ENCODE measurements at places on chromosomes 4 and X.
A peak's percentile ranks its signal among the peaks of the same experiment; 100 is the strongest.

- no peak for DNase-seq
These were observed 37.8 kb downstream of the CNKSR2 start for GRCh38 chrX:21412029-21412428.

DNA sequence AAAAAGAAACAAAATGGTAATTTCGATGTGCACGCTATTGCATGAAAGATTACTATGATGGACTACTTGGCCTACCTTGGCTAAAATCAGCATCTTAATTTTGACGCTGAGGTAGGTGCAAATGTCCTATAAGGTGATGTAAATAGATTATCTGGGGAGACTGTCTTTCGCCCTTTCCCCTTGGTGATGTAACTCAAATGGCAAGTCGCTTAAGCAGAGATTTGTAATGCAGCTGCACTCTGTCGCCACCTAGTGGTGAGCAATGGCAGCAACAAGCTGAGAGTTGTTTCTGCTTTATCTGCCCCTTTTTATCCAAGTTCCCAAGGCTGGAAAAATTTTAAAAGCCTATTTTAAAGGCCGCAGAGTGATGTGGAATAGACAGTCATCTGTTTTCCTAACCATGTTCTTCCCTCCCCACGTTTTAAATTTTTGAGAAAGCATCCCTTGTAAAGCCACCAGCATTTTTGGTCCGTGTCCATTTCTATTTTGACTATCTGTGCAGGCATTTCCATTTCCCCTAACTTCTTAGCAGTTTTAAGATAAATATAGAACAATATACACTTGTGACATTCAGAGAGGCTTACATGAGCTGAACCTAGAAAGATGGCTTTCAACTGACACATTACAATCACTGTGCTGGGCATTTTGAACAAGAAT lies 62.4 kb upstream of the PDLIM3 start:
- DNase-seq = peak; percentile 24

- DNase-seq = no peak
These were observed 9.1 kb upstream of the MAGED4B start for GRCh38 chrX:52078131-52078530.

GRCh38 chrX:103817502-103817901 lies 14.6 kb downstream of the RAB9B start:
- DNase-seq = peak; percentile 0

DNA sequence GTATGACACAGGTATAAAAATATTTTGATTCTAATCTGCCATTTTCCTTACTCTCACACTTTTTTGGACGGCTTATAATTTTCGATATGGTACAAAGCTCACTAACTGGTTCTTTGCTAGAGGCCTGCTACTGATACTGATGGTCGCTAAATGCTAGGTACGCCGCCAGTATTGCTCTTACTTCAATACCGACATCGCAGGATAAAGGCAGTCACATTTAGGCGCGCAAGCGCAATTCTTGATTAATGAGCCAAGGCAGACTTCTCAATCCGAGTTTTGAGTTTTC lies 557 bp upstream of the USP38 start:
- peak; percentile 65 for DNase-seq

- no peak for DNase-seq
These were observed 14.5 kb downstream of the ADAD1 start for GRCh38 chr4:122393276-122393675.

- no peak for DNase-seq
These were observed 81.0 kb downstream of the PCDH18 start for GRCh38 chr4:137451172-137451825.

DNA sequence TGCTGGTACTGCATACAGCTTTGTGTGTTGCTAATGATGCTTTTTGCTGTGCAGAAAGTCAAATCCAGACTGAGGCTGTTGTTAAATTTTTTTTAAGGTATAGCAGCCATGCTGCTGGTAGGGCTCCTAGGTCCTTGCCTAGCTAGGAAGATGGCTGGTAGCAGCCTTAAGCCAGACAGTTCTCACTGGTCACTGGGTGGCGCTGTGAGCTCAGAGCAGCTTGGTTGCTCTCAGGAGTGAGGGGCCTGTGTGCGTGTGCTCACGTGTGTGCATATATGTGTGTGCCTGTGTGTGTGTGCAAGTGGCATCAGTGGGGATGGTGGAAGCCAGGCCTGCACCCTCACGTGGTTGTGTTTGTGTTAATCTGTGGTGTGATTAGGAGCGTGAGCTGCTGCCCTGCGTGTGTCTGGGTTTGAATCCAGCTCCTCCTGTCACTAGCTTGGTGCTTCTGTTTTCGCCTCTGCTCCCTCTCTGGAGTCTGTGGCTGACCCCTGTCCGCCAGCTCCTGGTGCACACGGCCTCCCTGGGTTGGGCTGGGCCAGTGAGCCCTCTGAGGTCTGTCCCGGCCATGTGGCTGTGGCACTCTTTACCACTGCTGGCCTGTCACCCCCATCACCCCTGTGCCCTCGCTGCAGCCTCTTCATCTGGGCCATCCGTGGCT lies 46.1 kb downstream of the SORCS2 start:
- DNase-seq = no peak

DNA sequence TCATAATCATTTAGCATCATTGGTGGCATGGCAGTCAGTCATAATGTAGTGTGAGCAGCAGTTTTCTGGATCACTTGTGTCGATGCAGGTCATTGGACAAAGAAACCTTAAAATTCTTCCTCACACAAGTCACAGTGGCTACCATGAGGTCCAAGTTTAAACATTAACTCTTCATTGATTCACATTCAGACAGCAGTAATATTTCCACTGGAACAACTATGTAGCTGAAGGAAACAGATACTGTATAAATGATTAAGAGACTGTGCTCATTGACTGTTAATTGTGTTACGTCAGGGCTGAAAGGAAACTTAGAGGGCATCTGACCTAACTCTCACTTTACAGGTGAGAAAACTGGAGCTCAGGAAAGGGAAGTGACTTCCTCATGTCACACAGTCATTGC lies 261.8 kb downstream of the KLHL13 start:
- DNase-seq = no peak

DNA sequence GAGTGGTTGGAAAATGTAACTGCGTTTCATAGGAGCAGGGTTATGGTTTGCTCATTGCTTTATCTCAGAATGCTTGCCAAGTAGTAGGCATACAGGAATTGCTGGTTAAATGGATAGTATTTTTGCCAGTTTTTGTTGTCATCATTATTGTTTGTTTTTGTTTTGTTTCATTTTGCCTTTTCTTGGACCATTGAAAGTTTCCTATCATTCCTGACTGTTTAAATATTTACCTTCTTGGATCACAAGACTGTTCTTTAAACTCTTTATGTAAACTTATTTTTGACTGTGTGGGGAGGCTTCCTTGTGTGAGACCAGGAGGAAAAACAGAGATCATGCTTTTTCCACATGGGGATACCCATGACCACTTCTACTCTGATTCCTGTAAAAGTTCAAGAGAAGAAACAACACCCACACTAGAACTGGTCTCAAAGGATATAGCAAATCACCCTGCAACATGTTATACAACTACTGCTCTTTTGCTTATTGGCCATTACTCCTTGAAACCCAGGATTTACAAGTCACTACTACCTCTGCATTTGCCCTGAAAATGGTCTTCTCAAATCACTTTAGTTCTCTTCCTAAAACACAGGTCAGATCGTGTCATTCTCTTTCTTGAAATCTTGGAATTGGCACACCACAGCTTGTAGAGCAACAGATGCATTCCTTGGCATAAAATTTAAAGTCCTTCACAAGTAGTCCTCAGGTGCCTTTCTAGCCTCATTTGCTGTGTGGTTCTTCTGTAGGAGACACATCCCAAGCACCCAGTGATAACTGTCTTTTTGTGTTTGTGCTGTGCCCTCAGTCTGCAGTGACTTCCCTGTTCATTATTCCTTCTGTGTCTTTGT lies 51.3 kb downstream of the FNIP2 start:
- DNase-seq = no peak

GRCh38 chr4:128787509-128788311 lies 21.8 kb upstream of the JADE1 start:
- no peak for DNase-seq

- no peak for DNase-seq
These were observed 41.8 kb downstream of the RAB40A start for GRCh38 chrX:103477496-103477895.

DNA sequence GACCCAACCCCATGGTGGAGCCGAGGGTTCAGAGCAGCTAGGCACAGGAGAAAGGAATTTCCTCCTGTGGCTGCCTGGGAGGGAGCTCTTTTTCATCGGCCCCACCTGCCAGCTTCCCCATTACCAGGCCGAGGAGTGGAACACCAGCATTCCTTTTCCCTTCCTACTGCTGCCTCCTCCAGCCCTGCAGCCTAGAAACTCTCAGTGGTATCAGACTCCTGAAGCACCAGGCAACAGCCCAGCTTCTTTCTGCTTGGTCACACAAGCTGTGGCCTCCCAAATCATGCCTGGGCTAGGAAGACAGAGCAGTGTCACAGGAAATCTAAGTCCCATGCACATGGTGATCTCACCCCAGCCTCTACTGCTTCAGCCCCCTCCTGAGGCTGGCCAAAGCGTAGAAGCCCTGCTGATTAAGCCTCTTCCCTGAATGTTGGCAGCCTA lies 30.1 kb downstream of the RTL5 start:
- no peak for DNase-seq

DNA sequence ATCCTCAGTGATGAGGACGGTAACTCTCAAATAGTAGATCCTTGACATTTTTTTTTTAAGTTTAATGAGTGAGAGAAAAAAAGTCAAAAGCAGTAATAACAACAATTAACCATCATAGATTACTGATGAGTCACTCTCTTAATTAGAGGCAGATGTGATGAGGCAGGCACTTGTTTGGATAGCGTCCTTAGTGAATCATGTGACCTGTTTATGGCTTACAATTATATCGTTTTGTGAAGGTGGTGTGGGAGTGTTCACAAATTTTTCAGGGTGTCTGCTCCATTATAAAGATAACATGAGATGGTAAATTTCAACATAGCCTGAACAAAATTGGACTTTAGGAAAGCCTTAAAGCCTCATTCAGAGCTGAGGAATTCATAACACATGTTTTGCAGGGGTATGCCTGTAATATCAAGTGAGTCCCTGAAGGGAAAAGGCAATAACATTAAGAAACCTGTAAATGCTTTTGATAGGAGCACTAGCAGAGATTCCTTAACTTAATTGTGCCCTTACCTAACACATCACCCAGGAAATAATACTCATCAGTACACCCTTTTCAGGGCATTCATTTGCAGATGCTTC lies 51.9 kb upstream of the XIAP start:
- no peak for DNase-seq

GRCh38 chr4:158065603-158066002 lies 107.2 kb downstream of the GASK1B start:
- DNase-seq = no peak

Measured in NCI-H2029 (cell line).